ENCODE measurements at places on chromosomes 13 and 19.

- no peak for DNase-seq
Measured at GRCh38 chr13:112759053-112759452, 69.2 kb downstream of the ATP11A start.

DNA sequence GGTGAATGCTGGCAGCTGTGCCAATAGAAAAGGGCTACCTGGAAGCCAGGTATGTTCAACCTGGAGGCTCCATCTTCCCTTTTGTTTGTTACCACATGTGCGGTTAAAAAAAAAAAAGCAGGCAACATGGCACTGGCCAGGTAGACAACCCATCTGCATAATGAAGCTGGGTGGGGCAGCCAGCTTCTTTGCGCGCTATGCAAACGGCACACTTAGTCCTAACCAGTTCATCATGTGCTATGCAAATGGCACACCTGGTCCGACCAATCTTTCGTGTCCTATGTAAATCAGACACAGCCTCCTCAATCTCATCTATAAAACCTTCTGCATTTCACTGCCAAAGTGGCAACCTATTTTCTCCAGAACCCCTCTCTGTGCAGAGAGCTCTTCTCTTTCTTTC lies 11.3 kb upstream of the IGSF23 start:
- DNase-seq, result no peak

DNA sequence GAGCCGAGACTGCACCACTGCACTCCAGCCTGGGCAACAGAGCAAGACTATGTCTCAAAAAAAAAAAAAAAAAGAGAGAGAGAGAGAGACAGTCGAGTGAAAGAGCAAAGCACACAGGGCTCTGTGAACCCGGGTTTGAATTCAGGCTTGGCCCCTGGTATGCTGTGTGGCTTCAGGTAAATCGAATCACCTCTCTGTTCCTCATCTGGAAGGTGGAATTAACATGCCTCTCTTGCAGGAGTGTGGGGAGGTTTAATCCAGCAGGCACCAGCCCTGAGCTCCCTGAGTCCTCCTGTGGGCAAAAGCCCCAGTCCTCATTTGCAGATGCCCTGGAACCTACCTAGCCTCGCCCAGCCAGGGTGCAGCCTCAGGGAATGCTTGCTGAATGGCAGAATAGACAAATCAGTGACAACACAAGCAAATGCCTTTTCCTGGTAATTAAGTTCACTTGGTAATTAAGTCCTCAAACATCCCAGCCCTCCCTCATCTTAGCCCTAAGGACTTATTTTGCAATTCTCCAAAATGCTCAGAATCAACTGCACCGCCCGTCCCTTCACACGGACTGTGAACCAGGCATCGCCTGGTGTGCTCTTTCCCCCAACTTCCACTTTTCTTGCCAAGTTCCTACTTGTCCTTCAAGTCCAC lies 4.6 kb upstream of the ZNRF4 start:
- no peak for DNase-seq

- no peak for DNase-seq
Measured at GRCh38 chr19:5406816-5407215, 48.4 kb upstream of the ZNRF4 start.

- DNase-seq, result peak; percentile 52
Measured at GRCh38 chr19:51440846-51441409, 17.3 kb downstream of the SIGLEC8 start.

DNA sequence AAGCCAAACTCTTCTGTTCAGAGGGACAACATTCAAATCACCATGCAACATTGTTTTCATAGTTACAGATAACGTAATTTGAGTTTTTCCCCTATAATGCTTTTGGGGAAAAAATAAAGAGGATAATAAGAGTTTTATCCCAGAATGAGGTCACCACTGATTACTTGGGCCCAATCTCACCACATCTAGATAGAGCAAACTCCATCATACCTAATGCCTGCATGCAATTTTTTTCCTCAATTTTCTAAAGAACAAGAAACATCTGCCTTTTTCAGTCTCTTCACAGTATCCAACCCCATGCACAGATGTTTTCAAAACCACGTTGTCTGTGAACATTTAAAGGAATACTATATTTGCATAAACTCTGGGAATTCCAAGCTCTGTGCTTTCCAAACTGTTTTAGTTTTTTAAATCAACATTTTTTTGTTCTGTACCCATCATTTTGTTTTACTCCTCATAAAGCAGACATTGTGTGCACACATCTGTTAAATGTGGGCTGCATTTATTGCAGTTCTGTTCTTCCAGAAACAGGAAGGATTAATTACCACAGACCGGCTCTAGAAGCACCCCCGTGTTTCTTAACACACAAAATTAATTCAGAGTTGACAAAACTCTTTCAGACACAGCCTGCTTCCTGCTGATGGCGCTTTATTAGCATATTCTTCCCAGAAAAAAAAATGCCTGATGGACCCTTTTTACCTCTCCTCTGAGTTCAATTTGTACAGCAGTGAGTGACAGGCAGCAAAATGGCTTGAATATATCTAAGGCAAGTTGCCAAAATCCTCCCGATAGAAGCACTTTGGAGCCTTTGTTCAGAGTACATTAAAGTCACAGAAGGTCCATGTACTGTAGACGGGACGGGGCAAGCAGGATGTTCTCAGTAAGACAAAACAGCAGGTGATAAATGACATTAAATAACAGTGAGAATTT lies 1171.9 kb downstream of the EFNB2 start:
- DNase-seq, result no peak

- DNase-seq, result no peak
Measured at GRCh38 chr19:56740501-56740900, 68.9 kb upstream of the ZNF835 start.

DNA sequence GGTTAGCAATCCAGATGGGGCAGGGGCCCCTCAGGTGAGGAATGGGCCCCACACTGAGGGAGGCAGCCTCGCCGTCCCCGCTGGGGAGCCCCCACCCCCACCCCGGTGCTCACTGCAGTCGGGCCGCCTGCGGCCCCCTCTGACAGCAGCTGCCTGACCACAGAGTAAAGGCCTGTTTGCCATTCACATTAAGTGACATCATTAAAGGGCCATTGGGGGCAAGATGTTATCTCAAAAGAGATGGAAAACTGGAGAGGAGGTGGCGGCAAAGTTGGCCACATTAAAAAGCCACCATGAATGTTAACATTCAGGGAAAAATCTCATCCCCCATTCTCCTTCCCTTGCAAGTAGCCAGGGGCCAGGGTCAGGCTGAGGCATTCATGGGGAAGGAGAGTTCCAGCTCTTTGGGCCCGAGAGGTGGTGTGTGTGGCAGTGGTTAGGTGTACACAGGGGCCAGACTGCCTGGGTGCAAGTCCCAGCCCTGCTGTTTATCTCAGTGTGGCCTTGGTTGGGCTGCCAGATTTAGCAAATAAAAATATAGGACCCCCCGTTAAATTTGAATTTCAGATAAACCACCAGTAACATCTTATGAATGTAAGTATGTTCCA lies 20.9 kb downstream of the VSTM2B start:
- DNase-seq, result no peak

- no peak for DNase-seq
Measured at GRCh38 chr13:97653443-97654140, 219.6 kb downstream of the RAP2A start.

DNA sequence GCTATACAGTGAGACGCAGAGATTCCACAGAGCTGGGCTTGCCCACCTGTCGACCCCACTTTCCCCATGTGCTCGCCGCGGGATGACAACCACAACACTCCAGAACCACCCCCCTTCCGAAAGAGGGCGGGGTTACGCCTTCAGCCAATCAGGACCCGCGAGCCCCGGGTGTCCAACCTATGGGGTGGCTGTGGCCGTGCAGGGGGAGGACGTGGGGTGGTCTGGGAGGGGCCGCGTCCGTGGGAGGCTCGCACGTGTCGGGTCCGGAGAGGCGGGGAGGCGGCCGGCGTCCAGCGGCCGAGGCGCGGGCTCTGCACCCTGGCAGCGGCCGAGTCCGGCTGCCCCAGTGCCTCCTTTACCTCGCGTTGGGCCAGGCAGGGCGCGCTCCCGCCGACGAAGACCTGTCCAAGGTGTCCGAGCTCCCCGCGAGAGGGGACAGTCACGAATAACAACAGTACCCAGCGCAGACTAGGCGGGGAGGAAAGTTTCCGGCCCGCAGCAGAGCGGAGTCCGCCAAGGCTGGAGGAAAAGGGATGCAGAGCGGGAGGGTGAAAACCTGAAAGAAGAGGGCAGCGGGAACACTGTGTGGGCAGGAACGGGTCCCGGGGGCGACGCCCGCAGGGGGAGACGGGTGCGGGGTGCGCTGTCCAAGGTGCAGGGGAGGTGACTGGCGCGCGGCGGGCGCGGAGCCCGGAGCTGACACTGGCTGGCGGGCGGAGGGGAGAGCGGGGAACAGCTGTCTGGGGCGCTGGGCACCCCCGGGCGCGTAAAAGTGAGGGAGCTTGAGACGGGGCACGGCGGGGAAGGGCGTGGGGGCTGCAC lies 911 bp downstream of the ENOX1 start:
- DNase-seq, result no peak

- no peak for DNase-seq
Measured at GRCh38 chr13:32645854-32646253, 59.6 kb downstream of the PDS5B start.

DNA sequence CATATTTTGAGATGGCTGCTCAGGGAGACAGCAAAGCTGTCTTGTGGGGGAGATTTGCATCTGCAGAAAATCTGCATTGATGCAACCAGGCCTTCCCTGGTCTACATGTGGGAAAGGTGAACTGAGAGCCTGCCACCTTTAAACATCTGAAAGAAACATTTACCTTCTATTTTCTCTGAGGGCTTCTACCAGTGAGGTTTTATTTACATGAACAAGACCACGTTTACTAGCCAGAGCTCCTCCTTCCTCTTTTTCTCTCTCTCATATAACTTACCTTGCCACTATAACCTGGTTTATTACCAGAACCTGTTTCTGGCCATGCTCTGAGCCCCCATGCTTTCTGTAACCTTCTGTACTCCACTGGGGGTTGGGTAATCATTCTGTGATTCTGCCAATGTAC lies 14.4 kb upstream of the RUBCNL start:
- DNase-seq, result no peak

DNA sequence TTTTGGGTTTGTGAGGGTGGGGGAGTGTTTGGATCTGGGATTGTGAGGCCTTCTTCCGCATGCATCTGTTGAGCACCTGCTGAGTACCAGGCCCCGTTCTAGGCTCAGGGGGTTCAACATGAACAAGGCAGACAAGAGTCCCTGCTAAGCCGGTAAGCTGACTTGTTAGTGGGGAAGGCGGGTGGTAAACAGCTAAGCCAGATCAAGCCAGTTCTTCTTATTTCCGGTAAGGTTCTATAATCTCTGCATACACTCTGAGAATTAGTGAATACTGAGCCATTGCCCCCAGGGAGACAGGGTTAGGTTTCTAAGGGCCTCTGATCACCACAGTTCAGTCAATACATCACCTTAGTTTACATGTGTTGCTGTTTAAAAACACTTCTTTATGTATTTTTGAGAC lies 9.9 kb upstream of the EHD2 start:
- DNase-seq, result no peak

DNA sequence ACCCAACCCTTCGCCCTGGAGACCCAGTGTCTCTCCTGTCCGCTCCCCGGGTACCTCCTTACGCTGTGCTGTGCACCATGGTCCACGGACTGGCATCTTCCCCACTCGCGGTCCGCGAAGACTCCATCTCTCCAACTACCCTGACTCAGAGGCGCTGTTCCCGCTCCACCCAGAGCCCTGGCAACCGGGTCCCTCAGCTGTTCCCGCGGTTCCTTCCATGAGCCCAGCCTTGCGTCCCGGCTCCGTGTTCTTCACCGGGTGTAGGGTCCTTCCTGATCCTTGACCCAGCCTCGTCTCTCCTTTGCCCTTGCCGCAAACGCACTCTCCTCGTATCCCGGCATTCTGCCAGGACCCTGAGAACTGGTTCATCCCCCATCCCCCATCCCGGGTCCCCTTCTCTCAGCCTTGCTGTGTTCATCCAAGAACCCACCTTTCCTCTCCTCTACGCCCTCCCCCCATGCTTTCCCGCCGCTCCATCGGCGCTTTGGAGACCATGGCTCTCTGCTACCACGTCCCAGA lies 664 bp downstream of the ICAM5 start:
- DNase-seq, result no peak

GRCh38 chr19:2217591-2217990 lies 18.5 kb downstream of the PLEKHJ1 start:
- no peak for DNase-seq

DNA sequence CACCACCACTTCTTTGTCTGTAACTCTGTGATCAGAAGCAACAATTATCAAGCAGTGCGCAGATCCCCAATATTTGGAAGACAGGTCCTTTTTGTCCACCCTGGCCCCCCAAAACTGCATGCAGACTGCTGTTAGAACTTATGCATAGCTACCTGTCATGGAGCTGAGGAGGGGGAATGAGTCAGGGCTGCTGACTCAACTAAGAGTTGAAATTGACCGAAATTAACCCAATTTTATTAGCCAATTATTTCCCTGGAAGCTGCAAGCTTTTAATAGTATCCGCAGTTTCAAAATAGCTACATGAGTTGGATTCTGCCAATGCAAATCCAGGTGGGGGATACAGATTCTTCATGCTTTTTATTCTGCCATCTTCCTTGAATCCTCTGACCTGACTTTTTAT lies 14.0 kb upstream of the ZNF491 start:
- no peak for DNase-seq

GRCh38 chr13:113400621-113401451 lies 36.9 kb upstream of the GRTP1 start:
- DNase-seq, result no peak

- DNase-seq, result no peak
Measured at GRCh38 chr13:113552079-113552478, 32.5 kb upstream of the TFDP1 start.

GRCh38 chr19:13329766-13330165 lies 176.5 kb downstream of the CACNA1A start:
- no peak for DNase-seq

DNA sequence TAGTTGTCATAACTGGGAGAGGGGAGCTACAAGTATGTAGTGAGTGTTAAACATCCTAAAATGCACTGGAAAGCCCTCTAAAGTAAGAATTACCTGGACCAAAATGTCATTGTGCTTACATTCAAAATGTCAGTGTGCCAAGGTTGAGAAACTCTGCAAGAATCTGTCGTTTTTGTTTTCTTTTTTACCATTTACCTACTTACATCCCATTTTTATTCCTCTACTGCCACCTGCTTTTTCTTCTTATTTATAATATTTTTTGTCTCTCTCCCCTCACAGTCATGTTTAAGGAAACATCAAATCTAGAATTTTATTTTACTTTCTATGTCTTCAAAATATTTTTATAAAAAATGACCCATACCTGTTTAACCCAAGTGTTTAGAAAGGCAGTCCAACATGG lies 226.4 kb downstream of the PCDH17 start:
- DNase-seq, result no peak

DNA sequence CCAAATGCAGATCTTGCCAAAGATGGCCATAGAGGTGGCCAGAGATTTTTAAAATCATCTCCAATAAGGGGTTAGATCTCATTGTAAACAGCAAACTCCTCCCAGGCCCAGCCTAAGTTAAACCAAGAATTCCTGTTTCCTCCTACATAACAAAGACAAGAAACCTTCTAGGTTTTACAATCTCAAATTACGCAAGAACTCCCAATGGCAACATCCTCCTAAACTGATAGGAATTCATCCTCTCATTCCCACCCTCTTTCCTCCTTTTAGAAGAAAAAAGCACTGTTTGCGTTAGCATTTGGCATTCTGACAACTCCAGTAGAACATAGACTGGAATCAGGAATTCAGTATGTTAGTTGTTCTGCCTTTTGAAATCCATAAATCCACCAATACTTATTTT lies 14.6 kb downstream of the PROSER1 start:
- DNase-seq, result no peak

- no peak for DNase-seq
Measured at GRCh38 chr13:110714797-110715394, 1.4 kb downstream of the ING1 start.
